ENCODE measurements at places on chromosomes 11 and 22. TPM values are rescaled to one million over a fixed set of nuclear protein-coding genes. Genes with fewer than 3 reads are reported as not detected.

The CHRNA10 gene
- total RNA-seq: 0.65 TPM

- no peak for DNase-seq
Observed at GRCh38 chr22:49929211-49929979, 11.0 kb downstream of the CRELD2 start.

GRCh38 chr22:42560781-42561180, 7.0 kb downstream of the SERHL2 start:
- no peak for DNase-seq

The MMP13 gene
- total RNA-seq: 0.12 TPM

GRCh38 chr11:32597921-32598320, 14.3 kb downstream of the EIF3M start:
- DNase-seq: no peak

DNA sequence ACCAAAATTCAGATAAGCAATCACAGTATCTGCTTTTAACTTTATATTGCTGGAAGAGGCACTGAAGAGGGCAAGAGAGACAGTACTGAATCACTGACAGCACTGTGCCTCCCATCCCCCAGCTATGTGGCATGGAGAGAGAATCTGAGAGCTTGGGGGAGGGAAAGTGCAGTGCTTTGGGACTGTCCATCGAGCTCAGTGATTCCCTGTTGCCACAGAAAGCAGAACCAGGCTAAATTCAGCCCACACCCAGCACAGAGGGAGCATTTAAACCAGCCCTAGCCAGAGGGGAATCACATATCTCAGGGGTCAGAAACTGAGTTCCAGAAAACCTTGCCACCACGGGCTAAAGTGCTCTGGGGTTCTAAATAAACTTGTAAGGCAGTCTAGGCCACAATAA, 44.3 kb downstream of the KCNQ1 start:
- no peak for DNase-seq
